Activated T-helper 1 cell treated with anti-CD3 and anti-CD28 coated beads, Interleukin-12 subunit alpha, Interleukin-12 subunit beta, Interleukin-2, Interleukin-4 antibody, amounts not matched to agents 30 ng/mL and 10 ng/mL and 1 ng/mL, durations not matched to agents 14 hours and 24 hours and 36 hours (primary cell): ENCODE measurements at places on chromosomes 16 and 17.

DNA sequence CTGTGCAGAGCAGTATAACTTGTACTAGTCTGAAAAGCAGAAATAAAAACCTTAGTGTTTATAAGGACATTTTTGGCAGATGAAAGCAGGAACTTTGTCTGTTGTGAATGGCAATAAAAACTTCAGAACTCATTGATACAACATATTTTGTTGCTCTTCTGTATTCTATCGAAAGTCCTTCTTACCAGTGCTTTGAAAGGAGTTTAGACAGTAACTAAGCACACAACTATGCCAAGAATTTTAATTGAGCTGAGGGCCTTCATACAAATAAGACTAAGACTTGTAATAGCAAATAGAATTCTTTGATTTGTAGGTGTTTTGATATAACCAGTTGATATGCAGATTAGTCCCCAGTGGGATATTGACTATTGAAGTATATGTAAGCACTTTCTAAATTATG is 308.4 kb downstream of the ZFHX3 start:
- H3K4me1 ChIP-seq, result no peaks in the 10 kb centered on the region
- no peak for DNase-seq
- no peak overlapping the region for H3K27ac ChIP-seq
- H3K36me3 ChIP-seq, result no peaks in the 10 kb centered on the region
- H3K4me3 ChIP-seq, result no peak overlapping the region

GRCh38 chr16:20167323-20167722 is 93.6 kb upstream of the GPR139 start:
- H3K4me3 ChIP-seq, result no peak overlapping the region
- no peaks in the 10 kb centered on the region for H3K36me3 ChIP-seq
- no peaks in the 10 kb centered on the region for H3K27me3 ChIP-seq
- no peak for DNase-seq

GRCh38 chr17:10123093-10123492 is 75.3 kb downstream of the GAS7 start:
- H3K27ac ChIP-seq, result no peak overlapping the region
- H3K27me3 ChIP-seq, result no peaks in the 10 kb centered on the region
- H3K36me3 ChIP-seq, result no peaks in the 10 kb centered on the region
- H3K4me1 ChIP-seq, result peaks cover 21% of the 10 kb centered on the region

DNA sequence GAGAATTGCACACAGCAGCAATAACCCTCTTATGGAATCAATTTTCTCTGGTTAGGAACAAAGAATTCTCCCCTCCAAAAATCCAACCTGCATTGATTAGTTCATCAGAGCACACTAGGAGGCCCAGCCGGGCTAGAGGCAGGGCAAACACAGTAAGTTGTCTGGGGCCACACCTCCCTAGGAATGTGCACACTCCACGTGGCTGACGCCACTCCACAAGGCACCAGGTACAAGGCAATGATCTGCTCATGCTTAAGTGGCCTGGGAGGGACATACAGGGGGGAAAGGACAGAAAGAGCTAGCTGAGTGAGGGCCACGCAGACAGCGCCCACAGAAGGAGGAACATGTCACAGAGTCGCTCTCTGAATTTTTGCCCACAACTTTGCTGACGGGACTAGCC is 107.6 kb downstream of the SLC39A11 start:
- no peaks in the 10 kb centered on the region for H3K4me1 ChIP-seq
- no peaks in the 10 kb centered on the region for H3K27me3 ChIP-seq
- no peak overlapping the region for H3K4me3 ChIP-seq
- no peaks in the 10 kb centered on the region for H3K36me3 ChIP-seq
- DNase-seq, result no peak

- H3K36me3 ChIP-seq, result peaks cover 2% of the 10 kb centered on the region
- H3K27ac ChIP-seq, result no peak overlapping the region
- H3K4me3 ChIP-seq, result no peak overlapping the region
Measured at GRCh38 chr16:73056448-73056847, 8.5 kb upstream of the ZFHX3 start.

DNA sequence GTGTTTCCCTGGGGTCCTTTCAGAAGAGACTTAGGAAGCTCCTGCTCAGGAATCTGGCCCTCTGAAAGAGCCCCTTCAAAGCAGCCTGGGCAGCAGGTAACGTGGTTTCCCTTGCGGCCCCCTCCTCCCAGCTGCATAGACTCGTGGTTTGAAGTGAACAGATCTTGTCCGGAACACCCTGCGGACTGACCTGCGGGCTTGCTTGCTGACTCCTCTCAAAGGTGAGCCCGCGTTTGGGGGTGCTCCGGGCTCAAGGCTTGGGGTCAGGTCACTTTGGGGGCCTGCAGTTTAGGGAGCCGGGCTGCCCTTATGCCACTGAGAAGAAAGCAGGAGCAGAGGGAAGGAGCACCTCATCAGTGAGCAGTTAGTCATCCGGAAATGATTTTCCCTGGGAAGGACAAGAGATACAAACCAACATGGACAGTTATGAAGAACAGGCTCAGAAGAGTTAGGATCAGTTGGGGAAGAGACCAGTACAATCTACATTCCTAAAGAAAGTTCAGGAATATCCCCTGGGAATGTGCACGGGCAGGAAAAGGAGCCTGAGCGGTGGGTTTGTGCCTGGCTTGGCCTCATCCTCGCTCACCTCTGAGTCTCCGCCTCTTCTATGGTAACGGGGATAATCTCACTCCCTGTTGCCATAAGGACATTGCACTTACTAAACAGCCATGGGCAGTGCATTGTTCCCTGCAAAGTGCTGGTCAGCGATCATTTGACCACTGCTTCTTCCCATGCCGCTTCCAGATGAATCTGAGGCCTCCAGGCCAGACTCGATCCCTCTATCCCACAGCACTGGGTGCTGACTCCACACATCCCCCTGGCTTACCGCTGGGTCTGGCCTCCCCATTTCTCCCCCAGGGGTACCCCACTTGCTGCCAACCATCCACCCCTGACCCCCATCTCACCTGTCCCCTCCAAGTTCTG is 10.0 kb downstream of the LDHD start:
- H3K4me1 ChIP-seq, result peaks cover 94% of the 10 kb centered on the region
- DNase-seq, result no peak
- peak overlapping the region; percentile 42 for H3K4me3 ChIP-seq
- peak overlapping the region; percentile 80 for H3K27ac ChIP-seq
- peaks cover 39% of the 10 kb centered on the region for H3K36me3 ChIP-seq
